ENCODE measurements at places on chromosomes 4 and X.

DNA sequence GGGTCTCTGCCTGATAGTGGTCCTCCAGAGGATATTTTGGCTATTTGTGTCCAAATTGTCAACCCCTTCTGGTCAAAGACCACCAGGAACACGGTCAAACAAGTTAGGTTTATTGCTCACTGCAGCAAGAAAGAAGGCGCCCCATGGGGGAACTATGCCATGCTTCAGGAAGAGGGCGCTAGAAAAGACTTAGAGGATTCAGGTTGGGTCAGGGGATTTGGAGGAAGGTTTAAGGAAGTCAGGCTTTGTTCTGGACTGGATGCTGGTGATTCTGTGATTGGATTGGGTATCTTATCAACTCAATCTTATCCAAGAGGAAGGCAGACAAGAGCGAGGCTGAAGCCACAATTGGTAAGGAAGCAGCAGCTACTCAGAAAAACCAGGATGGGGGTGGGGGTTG, 14.3 kb upstream of the ELF4 start:
- DNase-seq = no peak

- no peak for DNase-seq
These were observed 514.5 kb downstream of the INPP4B start for GRCh38 chr4:142331646-142332045.

GRCh38 chr4:184437565-184438265, 36.6 kb downstream of the IRF2 start:
- no peak for DNase-seq

- no peak for DNase-seq
These were observed 171.4 kb upstream of the ANXA3 start for GRCh38 chr4:78379991-78380729.

- DNase-seq = no peak
These were observed 575.3 kb upstream of the MAGEB2 start for GRCh38 chrX:29640106-29640505.

DNA sequence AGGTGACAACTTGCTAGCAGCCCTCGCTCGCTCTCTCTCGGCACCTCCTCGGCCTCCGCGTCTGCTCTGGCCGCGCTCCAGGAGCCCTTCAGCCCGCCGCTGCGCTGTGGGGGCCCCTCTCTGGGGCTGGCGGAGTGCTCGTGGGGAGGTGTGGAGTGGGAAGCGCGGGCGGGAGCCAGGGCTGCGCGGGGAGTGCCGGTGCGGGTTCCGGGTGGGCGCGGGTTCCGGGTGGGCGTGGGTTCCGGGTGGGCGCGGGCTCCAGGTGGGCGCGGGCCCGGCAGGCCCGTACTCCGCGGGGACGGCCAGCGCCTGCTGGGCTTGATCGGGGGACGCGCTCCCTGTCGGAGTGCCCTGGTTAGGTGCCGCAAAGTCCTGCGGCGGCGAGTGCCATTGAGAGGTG, 384.3 kb downstream of the GPM6A start:
- no peak for DNase-seq

- no peak for DNase-seq
These were observed 210.4 kb downstream of the MID1IP1 start for GRCh38 chrX:39011454-39012221.

DNA sequence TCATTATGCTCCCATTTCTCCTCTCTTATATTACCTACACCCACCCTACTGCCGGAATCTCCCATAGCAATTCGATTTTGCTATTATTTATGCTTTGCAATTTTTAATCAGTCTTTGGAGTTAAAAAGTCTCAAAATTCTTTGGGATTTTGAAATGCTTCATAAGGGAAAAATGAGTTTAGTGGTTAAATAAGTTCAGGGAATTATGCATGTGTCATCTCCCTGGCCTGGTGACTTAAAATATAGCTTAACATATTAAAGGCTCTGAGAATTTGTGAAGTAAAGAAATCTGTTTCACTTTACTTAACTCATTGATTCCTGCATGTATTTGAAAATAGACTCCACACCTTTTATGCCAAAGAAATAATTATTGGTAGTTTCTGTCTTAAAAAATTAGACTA, 185.1 kb upstream of the DIPK2B start:
- no peak for DNase-seq

- no peak for DNase-seq
These were observed 114.4 kb upstream of the WDR44 start for GRCh38 chrX:118231464-118231863.

GRCh38 chr4:5018603-5019002, 655 bp downstream of the CYTL1 start:
- no peak for DNase-seq

- DNase-seq = no peak
These were observed 101.6 kb downstream of the PDE5A start for GRCh38 chr4:119526786-119527550.

DNA sequence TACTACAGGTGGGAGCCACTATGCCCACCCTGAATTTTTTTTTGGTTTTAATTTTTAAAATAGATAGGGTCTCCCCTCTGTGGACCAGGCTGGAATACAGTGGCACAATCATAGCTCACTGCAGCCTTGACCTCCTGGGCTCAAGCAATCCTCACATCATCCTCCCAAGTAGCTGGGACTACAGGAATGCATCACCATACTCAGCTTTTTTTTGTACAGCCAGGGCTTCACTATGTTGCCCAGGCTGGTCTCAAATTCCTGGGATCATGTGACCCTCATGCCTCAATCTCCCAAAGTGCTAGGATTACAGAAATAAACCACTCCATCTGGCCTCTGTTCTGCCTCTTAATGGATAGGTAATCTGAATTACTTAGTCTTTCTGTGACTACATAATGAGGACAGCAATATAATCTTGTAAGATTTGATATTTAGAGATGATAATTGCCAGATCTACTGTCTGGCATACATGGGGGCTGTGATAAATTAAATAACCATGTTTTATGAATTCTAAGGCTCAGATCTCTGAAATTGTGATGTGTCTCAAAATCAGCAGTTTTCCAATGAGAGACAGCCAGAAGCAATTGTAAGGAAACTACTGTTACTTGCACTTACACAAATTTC, 26.7 kb downstream of the PDS5A start:
- no peak for DNase-seq

DNA sequence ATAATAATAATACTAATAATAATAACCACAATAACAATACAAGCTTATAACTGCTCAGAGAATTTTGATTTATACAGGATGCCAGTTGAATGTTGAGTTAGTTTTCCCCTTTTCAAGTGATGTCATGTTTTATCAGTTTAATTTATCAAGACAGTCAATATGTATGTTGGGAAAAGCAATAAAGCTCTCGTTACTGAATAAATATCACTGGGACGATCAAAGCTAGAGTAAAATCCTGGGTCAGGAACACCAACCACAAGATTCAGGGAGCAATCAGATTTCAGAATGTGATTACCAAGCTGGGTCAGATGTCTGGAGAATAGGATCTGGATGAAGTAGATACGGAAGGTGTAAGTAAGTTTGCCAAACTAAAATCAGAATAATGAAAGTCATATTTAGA, 179.6 kb downstream of the GRID2 start:
- no peak for DNase-seq

DNA sequence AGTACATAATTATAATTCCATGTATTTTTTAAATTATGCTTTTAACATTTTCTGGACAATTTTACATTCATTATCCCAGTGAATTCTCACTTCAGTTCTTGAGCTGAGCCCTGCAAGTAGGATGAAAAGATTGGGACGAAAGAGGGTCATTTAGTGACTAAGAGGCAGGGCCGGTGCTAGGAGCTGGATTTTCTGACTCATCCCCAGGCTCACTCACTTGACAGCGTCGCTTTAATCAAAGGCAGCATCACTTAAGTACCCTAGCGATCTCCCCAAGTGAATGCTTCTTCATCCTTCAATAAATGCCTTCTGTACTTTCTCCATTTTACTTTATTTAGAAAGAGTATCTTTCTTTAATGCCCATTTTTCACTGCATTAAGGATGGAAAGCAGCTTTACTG, 263.6 kb downstream of the HS3ST1 start:
- no peak for DNase-seq

DNA sequence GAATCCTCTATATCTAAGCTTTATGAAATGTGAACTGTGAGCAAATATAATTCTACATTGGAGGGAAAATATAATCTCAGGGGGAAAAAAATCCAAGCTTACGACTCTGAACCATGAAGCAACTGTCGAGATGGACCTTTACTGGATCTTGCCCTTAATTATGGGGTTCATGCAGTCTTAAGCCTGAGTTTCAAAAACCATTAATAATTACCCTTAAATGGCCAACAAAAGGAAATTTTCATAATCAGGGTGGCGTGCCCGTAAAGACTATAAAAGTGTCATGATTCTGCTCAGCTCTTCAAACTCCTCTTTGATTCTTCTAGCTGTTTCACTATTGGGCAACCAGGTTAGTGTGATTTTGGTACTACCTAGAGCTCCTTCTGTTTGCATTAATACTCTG, at the start of gene S100G:
Gene S100G, plus strand, starts transcription at position 301 of the 400 bp plus-strand sequence. CDS start 849 bp downstream, outside the sequence.
- DNase-seq = no peak

DNA sequence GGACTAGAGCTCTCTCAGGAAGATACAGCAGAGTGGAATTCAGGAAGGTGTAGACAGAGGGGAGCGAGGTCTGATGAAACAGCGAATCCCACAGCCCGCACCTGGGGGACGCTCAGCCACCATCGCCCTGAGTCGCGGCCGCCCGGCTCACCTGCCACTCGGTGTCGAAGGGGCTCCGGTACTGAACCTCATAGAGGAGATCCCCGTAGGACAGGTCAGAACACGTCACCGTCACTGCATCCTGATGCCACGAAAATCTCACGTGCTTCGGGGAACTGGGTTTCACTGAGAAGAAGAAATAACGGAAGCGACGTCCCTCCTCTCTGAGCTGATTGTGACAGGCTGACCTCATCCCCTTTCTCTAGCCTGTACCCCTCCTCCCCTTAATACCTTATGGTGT, 10.2 kb downstream of the CRLF2 start:
- no peak for DNase-seq

DNA sequence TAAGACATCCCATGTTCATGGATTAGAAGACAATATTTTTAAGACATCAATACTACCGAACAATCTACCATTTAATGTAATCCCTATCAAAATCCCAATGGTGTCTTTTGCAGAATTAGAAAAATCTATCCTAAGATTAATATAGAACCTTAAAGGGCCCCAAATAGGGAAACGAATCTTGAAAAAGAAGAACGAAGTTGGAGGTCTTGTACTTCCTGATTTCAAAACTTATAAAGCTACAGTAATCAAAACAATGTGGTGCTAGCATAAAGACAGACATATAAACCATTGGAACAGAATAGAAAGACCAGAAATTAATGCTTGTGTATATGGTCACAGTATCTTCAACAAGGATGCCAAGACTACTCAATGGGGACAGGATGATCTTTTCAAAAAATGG, 42.0 kb downstream of the CENPE start:
- no peak for DNase-seq

- no peak for DNase-seq
These were observed 305.1 kb upstream of the ANXA10 start for GRCh38 chr4:167787231-167787630.

- DNase-seq = peak; percentile 21
These were observed 614 bp downstream of the BEX3 start for GRCh38 chrX:103376979-103377324.

GRCh38 chr4:164482758-164483157, 271.2 kb upstream of the SMIM31 start:
- DNase-seq = no peak

GRCh38 chr4:7747062-7747385, 192.6 kb downstream of the AFAP1 start:
- no peak for DNase-seq

DNA sequence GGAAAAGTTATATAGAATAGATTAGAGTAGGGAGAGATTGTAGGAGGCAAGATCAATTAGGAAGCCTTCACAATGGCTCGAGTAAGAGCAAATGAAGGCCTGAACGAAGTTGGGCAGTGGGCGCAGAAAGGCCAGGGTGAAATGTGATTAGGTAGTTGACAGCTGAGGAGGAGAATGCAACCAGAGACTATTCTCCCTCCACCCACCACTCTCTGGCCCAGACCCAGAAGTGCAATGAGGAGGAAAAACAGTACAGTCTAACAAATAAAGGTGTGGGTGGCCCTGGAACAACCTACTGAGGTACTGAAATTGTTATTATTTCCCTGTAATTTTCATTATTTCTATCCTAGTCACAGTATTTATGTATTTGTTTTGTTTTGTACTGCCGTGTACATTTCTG, 176.7 kb downstream of the SLC39A8 start:
- DNase-seq = no peak

- DNase-seq = no peak
These were observed 317.7 kb upstream of the NOCT start for GRCh38 chr4:138697851-138698250.

DNA sequence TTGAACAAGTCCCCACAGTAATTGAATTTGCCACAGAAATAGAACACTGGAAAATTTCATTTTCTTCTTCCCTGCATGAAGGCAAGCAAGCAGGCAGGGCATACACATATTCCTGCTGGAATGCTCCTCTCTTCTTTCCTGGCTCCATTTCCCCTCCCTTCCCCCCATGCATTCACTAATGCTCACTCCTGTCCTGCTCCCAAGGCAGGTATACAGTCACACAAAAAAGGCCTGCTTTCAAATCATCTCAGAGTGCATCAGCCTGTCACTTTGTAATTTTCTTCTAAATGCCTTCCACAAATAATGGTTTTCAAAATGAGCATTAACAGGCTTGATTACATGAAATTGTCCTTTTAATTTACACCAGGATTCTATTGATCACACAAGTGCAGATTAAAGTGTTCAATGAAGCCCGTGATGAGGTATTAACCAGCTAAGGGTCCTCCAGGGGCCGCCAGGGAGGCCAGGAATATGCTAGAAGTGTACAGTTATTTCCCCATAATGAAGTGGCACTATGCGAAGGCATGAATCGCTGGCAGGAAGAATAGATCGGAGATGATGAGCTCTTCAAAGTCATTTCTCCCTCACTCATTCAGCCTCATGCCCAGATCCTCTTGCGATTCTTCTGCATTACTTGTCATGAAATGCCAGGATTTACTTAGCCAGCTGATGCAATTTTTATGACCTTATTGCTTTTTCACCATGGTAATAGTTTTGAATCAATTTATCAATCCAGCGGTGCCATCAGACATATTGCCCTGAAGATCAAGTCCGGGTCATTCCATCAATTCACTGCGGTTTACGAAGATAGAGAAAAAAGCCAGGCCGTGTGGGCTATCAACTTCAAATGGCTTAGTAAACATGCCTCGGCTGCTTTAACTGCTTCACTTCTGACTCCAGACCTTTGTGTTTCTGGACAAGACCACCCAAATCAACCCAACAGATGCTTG, 243.5 kb downstream of the GPAT3 start:
- DNase-seq = no peak

DNA sequence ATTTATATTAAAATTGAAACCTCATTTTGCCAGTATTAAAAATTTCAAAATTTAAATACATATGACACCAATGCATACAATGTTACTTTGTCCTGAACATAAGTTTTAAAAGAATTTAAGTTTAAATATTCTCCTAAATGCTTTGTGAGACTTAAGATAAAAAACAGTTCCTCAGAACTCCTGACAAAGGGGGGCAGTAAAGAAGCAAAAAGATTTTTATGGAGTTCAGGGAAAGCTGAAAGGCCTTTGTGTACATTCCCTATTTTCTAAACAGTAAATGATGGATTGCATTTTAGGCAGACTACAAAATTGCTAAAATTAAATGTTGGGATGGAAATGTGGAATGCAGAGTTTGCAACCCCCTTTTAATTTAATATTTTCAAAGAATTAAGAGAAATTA, 81.7 kb downstream of the SNCA start:
- no peak for DNase-seq

All from endothelial cell (in vitro differentiated cells).